Activated CD4-positive, CD25-positive, alpha-beta regulatory T cell (primary cell): ENCODE measurements at places on chromosomes 7 and 10.

DNA sequence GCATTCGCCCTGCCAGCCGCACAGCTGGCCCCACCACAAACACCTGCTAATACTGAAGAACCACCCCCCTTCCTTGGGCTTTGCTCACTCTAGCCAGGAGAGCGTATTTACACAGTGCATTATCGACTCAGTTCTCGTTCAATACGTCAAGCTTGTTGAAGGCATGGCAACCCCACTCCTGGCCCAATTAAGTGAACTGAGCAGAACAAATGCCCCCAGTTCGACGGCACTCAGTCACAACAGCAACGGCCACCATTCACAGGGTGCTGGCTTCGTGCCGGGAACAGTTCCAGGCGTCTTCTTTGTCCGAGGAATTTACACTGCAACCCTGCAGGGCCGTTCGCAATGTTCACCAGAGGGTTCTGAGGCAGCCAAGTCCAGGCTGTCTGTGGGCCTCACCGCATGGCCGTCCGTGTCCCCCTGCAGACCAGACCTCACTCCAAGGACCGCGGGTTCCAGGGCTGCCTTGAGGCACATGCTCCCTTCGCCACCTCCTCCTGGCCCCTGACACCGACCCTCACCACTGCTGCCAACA, 175.3 kb downstream of the DIP2C start:
- DNase-seq = no peak

- no peak for DNase-seq
Observed at GRCh38 chr10:99682032-99682431, 22.7 kb downstream of the ENTPD7 start.

- DNase-seq = no peak
Observed at GRCh38 chr7:75066521-75066920, 7.1 kb downstream of the RCC1L start.

DNA sequence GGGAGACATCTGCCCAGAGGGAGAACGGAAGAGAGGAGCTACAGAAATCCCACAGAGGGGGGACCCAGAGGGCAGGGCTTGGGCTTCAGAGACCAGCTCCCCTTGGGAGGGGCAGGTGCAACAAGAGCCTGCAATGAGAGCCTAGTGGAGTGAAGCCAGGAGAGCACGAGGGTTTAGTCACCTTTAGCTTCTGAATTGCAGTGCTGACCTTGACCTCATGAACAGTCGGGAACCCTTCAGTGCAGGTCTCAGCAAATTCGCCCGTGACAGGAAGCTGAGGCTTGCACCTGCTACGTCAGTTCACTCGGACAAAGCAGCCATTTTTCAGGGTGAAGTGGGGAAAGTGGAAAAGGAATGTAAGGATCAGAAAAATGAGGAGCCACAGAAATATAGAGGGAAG, 306.8 kb upstream of the CDC14C start:
- DNase-seq = no peak

GRCh38 chr7:57425969-57426628, 23.9 kb upstream of the ZNF716 start:
- no peak for DNase-seq

DNA sequence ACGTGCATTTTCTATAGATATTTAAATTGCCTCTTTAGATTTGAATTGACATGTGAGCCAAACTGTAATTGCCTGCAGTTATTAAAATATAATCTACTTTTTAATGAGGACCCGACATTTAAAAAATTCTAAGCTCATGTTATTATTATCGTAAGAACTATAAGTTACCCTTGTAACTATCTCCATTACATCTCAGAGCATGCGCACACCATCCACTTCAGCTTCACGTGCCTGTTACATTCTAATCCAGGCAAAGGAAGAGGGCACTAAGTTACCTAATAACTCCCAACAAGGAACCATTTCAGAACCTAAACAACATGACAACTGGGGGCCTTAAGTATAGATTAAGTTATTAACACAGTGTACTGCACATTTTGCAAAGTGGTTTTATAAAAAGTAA, 509.0 kb upstream of the DPP6 start:
- DNase-seq = no peak

DNA sequence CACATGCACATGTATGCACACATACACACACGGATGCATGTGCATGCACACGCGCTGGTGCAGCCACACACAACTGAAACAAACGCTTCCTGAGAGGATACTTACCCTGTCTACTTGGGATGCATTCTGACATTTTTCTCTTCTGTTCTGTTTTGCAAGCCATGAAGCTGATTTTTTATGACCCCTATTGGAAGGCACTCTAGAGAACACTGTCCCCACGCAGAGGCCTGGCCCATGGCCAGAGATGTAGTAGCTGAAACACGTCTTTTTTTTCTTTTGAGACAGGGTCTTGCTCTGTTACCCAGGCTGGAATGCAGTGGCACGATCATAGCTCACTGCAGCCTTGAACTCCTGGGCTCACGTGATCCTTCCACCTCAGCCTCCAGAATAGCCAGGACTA, 47.9 kb downstream of the VWA2 start:
- DNase-seq = no peak

- DNase-seq = no peak
Observed at GRCh38 chr10:12531305-12532220, 182.2 kb downstream of the CAMK1D start.

- DNase-seq = no peak
Observed at GRCh38 chr7:129902788-129903422, 49.9 kb downstream of the UBE2H start.

DNA sequence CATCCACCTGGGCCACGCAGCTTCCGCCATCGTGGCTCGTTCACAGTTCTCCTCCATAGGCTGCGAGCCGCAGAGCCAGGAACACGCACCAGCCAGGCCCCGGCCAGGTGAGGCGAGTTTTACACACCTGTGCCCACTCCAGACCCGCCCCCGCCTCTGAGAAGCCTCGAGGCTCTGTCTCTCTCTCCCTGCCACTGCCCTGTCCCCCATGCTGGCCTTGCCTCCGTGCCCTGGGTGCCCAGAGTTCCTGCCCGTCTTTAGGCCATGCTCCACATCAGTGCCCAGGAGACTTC, 142.2 kb downstream of the SLIT1 start:
- DNase-seq = no peak

GRCh38 chr10:70191161-70191971, 21.1 kb upstream of the SAR1A start:
- no peak for DNase-seq

DNA sequence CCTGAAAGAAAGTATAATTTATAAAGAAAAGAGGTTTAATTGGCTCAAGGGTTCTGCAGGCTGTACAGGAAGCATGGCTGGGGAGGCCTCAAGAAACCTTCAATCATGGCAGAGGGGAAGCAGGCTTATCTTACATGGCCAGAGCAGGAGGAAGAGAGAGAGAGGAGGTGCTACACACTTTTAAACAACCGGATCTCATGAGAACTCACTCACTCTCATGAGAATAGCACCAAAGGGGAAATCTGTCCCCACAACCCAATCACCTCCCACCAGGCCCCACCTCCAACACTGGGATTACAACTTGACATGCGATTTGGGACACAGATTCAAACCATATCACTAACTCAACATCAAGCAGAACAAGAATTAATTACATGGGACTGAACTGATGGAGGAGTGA, 6.9 kb upstream of the ZNF485 start:
- no peak for DNase-seq

DNA sequence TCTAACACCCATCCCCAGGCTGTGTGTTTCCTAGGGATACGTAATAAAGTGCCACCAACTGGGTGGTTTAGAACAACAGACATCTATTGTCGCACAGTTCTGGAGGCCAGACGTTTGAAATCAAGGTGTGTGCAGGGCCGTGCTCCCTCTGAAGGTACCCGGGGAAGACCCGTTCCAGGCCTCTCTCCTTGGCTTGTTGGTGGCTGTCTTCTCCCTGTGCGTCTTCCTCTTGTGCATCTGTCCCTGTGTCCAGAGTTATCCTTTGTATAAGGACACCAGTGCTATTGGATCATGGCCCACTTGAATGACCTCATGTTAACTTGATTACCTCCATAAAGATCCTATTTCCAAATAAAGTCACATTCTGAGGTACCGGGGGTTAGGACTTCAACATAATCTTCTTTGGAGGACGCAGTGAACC, 15.6 kb downstream of the GRK5 start:
- DNase-seq = no peak

GRCh38 chr7:131284702-131285419, 42.8 kb upstream of the MKLN1 start:
- DNase-seq = no peak
